ENCODE measurements at places on chromosomes 4 and X.
A peak's percentile ranks its signal among the peaks of the same experiment; 100 is the strongest.

- DNase-seq = peak; percentile 1
Measured at GRCh38 chr4:27278615-27279375, 418.2 kb downstream of the STIM2 start.

DNA sequence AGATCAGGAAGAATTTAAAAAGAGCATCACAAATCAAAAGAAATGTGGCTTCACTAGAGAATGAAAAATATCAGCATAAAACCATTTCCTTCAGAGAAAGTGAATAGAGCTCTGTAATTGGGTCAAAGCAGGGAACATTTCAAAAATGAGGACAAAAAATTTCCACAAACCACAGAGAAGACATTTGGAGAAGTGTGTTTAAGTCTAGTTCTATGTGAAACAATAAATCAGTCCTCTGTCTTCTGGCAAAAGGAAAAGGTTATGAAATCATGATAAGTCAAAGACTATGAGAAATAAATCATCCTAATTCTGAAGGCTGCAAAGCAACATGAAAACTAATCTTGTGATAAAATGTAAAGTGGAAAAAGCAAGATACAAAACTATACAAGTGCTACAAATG is 27.9 kb downstream of the SMPX start:
- DNase-seq = no peak

DNA sequence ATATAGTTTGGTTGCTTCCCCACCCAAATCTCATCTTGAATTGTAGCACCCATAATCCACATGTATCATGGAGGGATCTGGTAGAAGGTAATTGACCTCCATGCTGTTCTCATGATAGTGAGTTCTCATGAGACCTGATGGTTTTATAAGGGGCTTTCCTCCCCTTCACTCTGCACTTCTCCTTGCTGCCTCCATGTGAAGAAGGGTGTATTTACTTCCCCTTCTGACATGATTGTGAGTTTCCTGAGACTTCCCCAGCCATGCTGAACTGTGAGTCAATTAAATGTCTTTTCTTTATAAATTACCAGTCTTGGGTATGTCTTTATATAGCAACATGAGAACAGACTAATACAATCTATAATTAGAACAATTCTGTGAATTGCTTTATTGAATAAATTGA is 11.9 kb upstream of the DCAF4L1 start:
- no peak for DNase-seq

DNA sequence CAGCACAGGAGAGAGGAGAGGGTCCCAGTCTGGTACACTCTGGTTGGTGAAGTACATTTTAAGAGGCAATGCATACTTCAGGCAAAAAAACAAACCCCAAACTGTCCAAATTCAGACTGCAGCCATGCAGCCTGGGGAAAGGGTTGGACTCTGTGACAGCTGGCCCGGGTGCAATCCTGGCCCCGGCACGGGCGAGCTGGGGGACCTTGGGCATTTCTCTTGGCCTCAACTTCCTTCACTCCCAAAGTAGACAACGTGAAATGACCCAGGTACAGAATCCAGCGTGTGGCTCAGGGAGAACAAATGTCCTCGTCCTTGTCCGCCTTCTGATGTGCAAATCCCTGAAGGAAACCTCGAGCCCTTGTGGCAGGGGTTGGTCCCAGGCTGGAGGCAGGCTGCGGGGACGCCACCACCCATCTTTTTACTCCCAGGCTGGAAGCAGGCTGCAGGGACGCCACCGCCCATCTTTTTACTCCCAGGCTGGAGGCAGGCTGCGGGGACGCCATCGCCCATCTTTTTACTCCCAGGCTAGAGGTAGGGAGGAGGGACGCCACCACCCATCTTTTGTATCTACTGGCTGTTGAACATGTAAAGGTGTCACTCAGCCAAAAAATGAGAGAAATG is 62.3 kb downstream of the ACOX3 start:
- DNase-seq = no peak

DNA sequence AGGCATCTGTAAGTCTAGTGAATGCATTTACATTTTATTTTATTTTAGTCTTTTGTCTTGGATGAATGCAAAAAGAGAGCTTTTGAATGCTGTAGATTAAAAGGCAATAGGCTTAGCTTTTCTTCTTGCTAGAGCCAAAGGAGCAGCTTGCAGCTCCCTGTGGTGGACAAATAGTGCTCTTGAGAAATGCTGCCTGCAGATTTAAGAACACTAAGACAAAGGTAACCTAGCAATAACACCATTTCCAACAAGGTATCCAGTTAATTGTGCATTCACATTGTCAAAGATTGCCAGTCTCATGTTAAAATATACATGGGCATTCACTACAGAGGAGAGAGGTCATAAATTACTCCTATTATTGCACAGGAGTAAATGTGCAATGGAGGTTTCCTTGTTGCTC is 859.2 kb upstream of the PRKX start:
- DNase-seq = no peak

DNA sequence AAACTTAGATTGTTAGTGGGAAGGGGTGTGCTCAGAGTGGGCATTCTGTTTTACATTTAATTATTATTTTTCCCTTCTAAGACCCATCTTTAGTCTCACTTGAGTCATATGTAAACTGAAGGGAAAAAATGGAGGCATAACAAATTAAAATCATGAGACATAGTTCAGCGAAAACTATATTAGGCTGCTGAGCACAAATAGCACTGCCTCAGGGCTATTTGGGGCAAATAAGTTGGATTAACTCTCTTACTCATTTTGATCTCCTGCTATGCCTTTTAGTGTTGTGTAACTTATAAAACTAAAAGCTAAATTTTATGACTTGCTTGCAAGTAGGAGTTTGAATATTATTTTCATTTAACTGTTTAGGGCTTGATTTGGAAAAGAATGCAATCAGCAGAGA is 1329.2 kb upstream of the PCDH7 start:
- DNase-seq = no peak

DNA sequence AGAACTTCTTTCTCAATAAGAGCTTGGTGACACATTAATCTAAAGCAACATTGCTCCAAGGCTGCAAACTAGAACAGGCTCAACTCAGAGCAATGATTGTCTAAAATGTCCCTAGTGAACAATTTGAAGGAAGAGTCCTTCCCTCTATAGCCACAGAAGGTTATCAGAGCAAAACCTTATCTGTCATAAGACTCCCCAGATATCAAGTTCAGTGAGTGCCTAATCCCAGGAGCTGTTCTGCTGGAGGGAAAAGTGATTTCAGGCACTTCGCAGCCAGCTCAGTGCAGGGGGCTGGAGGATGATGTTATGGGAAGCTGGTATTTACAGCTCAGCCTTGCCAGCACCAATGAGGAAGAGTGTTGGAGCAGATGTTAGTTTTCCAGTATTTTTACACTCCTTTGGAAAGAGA is 497.5 kb downstream of the INPP4B start:
- DNase-seq = no peak

GRCh38 chr4:794900-795725 is 30.8 kb downstream of the CPLX1 start:
- no peak for DNase-seq

DNA sequence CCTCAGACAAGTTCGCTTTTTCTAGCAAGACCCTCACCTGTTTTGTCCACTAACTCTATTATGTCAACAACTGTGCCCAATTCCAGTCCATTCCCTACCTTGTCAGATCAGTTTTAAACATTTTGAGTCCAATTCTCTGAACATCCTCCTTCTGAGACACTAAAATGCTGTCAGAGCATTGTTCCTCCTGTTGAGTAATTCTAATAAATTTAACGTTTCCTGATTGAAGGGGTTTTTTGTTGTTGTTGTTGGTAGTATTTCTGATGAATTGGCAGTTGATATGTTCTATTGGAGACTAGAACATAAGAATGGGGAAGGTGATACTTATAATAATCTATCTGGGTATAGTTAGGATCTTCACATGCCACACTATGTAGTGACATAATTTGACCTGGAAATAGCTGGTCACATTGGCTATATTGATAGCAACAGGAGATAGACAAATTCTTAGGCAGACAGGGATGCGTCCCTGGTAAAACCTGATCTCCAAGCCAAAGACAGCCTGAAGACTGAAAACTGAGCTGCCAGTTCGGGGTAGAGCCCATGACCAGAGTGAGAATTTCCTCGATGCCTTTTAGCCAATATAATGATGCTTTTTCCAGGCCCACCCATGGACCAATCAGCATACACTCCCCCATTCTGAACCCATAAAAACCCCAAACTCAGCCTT is 12.4 kb upstream of the CXCL2 start:
- no peak for DNase-seq

- peak; percentile 78 for DNase-seq
Measured at GRCh38 chr4:101279377-101279871, 67.9 kb downstream of the PPP3CA start.

DNA sequence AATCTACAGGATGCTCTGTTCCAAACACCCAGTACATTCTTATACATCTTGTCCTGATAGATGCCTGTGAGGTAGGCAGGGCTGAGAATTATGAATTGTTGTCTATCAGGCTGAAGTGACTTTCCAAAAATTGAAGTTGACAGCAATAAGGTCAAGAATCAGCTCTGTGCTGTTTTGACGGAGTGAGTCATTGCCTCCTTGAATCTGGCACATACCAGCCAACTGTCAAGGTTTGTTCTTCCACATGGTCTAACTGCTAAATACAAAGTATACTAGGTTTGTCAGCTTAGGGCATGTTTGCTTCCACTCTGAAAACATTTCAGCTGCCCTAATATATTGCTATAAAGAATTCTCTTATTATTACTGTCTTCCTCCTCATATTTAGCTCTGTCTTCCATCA is 32.3 kb downstream of the SH3RF1 start:
- peak; percentile 66 for DNase-seq

DNA sequence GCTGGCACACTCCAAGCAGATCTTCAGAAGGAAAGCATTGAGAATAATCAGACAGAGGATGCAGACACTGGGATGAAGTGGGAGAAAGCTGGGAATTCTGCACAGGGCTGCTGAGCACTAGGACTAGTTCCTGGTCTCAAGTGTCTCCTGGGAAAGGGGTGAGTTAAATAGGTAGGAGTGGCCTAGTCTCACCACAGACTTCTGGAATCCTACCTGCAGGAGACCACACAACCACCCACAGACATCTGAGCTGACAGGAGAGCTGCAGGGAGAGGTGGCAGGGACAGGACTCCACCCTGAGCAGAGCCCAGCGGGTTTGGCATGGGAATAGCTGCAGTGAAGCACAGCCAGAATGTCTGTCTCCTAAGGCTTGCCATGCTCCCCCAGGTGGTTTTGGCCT is 95.1 kb upstream of the GALNTL6 start:
- DNase-seq = no peak

DNA sequence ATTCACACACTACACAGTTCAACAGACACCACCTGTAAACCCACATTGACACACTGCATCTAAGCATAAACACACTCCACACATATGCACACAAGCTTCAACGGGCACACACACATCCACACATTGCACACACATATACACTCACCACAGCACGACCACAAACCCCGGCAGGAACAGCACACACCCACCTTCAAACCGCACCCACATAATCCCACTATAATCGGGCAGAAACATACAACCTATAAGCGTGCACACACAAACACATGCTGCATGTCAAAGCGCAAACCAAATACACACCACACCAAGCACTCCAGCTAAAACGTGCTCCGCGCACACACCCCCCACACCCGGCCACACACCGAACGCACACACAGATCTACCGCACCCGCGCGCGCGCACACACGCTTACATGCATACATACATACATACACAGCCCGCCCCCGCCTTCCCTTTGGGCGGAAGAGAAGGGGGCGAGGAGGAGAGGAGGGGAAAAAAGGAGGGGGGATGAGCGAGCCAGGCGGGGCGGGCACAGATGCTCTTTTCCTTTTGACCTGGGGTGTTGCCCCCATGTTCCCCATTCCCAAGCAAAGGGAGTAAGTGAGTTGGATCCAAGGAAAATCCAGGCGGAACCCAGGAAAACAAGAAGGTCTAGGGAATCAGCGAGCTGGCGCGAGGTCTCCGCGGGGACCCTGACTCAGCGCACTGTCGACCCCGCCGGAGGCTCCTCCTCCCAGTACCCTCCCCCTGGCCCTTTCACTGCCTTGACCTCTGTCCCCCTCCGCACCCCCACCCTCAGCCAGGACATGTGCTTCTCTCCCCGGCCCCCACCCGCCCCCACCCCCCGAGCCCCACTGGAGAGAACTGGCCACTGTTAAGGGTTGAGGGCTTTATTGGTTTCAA is 9.9 kb downstream of the ARHGAP36 start:
- no peak for DNase-seq

DNA sequence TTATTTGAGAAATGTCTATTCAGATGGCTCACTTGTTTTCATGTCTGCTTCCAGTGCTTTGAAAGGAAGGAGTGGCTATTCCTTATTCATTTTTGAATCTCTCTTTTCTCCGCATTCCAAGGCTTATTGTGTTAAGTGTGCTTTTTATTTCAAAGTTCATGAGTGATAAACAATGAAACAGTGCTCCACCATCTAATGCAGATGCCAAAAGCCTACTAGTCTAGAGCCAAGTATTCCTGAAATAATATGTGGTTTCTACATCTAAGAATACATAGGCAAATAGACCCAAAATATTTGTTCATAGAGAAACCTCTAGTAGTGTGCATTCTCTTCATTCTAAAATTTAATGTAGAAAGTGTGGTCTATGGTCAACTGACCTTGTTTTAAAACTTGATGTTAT is 187.3 kb downstream of the GABRB1 start:
- DNase-seq = no peak

DNA sequence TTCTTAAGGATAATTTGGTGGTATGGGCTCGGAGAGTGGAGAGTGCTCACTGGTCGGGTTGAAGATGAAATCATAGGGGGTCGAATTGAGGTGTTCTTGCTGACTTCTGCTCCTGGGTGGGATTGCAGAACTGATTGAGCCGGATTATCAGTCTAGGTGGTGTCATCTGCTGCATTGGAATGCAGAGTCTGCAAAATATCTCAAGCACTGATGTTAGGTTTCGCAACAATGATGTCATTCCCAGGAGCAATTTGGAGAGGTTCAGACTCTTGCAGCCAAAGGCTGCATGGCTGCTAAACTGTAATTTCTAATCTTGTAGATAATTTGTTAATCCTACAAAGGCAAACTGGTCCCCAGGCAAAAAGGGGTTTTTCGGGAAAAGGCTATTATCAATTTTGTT is 67.7 kb downstream of the RHOH start:
- no peak for DNase-seq

GRCh38 chrX:78624962-78625909 is 33.9 kb downstream of the RTL3 start:
- no peak for DNase-seq

- DNase-seq = no peak
Measured at GRCh38 chrX:121876305-121876704, 828.9 kb downstream of the GLUD2 start.

- no peak for DNase-seq
Measured at GRCh38 chrX:55488006-55488592, 1.5 kb downstream of the USP51 start.

- peak; percentile 91 for DNase-seq
Measured at GRCh38 chr4:86977621-86978184, 42.9 kb downstream of the AFF1 start.

- no peak for DNase-seq
Measured at GRCh38 chrX:9370893-9371292, 94.0 kb upstream of the TBL1X start.

- DNase-seq = no peak
Measured at GRCh38 chr4:40800064-40800463, 50.3 kb downstream of the NSUN7 start.

Measured in dermis blood vessel endothelial cell (primary cell).